ENCODE measurements at places on chromosomes 2 and 18.

GRCh38 chr2:113135317-113135716, 7.9 kb downstream of the IL1RN start:
- no peak for DNase-seq

DNA sequence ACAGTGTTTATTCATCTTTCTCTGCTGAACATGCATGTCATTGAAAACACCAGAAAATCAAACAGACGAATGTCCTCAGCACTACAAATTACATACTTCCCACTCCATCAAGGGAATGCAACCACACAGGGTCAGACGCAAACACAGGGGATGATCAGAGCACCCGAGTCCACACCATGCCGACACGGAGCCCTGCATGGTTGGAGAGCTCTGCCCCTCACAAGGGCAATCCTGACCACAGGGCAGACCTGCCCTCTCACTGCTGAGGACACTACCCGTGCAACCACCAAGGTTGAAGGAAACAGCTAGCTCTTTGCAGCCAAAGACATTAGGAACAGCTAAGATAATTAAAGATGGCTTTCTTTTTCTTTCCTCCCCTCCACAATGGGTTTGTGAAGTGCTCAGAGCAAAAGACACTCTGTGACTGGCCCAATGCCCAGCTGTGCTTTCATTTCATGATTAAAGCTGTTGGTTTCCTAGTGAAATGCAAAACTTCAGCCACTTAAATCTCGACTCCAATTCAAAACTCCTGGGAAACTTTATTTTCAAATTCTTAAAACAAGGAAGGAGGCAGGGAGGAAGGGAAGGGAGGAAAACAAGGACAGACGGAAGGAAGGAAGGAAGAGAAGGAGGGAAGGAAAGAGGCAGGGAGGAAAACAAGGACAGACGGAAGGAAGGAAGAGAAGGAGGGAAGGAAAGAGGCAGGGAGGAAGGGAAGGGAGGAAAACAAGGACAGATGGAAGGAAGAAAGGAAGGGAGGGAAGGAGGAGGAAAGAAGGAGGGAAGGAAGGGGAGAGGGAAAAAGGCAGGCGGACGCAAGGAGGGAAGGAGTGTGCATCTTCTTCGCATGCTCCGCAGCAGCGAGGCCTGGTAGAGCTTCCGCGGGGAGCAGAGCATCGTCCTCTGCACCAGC, 65.8 kb downstream of the NDUFA10 start:
- no peak for DNase-seq

DNA sequence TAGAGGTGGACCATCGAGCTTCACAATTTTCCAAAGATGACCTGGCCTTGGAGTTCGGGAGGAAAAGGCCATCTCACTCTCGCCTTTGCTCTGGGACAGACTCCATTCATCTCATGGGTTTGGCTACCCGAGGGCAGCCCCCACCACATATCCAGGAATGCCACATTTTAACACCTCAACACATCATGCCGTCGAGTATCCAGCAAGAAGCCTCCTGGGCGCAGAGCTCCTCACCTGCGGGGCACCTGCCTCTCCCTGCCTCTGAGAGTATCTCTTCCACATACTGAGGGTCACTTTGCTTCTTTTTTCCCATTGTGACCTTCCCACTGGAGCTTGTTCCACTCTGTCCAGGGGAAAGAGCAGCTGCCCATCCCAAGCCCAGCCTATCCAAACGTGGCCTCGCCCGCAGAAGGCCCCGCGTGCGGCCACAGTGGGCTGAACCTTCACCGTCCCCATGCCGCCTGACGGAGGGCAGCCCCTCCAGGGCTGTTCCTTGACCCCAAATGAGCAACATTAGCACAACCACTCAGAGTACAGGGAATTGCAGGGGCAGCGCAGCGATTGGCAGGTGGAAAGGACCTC, 5.5 kb upstream of the LIMS2 start:
- DNase-seq: no peak

DNA sequence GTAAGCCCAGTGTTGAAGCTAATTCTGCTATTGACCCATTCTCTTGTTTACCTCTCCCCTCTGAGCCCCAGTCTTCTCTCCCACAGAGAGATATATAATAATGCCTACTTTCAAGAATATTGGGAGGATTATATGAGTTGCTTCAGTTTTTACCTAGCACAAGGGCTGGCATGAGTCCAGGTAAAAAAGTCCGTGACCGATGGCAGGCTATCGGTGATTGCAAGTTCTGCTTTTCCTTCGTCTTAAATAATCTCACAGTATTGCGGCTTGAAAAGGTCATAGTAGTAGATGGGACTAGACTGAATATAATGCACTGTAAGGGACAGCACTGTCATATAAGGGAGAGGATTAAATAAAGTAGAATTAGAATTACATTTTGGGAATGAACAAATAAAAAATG, 77.6 kb downstream of the KIF5C start:
- DNase-seq: no peak

DNA sequence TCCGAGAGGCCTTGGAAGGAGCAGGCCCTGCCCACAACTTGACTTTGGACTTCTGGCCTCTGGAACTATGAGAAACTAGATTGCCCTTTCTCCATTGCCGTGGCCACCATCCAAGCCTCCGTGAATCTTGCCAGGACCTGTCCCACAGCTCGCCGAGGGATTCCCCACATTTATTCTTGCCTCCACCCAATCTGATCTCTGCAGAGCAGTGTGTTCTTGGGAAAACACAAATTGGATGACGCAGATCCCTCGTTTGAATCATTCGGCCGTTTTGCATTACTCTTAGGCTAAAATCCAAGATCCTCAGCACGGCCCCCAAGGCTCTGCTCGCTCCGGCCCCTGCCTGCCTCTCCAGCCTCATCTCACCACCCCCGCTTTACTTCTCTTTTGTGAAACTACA, 364.2 kb downstream of the ZNF516 start:
- DNase-seq: no peak

DNA sequence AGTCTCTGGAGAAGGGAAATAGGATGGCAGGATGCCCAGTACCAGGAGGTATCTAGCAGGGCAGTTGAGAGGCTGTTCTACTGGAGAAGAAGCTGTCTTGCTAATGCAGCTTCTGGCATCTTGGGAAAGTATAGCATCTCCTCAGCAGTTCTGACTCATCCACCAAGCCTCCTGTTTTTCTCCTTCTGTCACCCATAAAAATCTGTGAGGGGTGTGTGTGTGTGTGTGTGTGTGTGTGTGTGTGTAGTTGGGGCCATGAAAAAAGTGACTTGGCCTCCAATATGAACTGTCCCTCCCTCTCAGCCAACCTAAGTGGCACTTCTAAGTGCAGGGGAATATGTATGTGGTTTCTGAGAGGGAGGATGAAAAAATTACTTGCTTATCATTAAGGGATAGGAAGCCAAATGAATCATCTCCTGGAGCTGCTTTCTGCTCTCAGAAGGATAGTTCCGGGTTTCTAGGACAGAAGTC, 83.9 kb downstream of the CBLN2 start:
- DNase-seq: no peak
